Activated naive CD8-positive, alpha-beta T cell treated with anti-CD3 and anti-CD28 coated beads, Interleukin-2, amount 10 ng/mL, durations not matched to agents 7 days and 5 days (primary cell): ENCODE measurements at places on chromosomes 12 and 14. TPM values are rescaled to one million over a fixed set of nuclear protein-coding genes. Genes with fewer than 3 reads are reported as not detected.

NR1H4 gene
- total RNA-seq, result not detected

DNA sequence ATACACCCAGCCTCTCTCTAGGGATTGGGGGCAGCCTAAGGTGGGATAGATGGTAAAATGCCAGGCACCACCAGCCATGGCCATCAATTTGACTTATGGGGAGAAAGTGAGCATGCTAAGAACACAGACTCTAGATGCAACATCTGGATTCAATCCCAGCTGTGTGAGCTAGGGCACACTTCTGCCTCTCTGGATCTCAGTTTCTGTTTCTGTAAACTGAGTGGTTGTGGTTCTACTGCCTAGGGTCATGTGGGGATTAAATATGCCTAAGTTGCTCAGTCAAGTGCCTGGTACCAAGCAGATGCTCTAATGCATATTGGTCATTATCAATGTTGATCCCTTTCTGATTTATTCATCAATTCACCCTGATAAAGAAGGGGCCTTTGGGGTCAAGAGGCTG, 12.6 kb upstream of the OAS1 start:
- no peak for DNase-seq

DNA sequence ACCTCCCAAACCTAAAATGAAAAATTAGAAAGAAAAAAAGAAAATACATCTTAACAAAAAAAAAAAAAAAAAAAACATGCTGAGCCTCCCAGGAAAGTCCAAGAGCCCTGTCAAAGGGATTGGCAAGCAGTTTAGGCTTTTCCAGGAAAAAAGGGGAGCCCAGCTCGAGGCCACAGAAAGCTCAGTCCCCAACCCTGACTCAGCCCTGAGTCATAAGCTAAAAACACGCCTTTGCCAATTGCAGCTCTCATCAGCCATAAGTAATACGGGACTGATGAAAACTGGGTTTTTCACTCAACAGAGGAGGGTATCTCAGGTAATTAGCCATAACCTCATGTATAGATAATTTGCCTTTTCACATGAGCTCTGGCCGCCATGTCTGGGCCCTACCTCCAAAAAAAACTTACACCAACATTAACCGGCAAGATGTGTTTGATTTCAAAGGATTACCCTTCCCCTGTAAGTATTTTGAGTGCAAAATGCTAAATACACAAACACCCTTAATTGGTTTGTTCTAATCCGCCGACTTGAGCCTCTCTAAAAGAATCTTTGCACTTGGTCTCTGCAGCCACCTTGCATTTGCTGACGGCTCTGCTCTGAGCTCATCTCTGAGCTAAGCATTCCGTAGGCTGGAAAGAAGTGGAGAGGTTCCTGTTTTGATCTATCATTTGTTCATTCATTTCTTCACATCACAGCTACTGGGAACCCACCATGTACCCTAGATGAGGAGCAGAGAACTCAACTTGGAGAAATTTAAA, 319.2 kb downstream of the BCL11B start:
- DNase-seq, result no peak

GRCh38 chr12:8860165-8860961, 37.9 kb downstream of the A2ML1 start:
- no peak for DNase-seq
